ENCODE measurements at places on chromosomes 4 and X. TPM values are rescaled to one million over a fixed set of nuclear protein-coding genes. Genes with fewer than 3 reads are reported as not detected.

DNA sequence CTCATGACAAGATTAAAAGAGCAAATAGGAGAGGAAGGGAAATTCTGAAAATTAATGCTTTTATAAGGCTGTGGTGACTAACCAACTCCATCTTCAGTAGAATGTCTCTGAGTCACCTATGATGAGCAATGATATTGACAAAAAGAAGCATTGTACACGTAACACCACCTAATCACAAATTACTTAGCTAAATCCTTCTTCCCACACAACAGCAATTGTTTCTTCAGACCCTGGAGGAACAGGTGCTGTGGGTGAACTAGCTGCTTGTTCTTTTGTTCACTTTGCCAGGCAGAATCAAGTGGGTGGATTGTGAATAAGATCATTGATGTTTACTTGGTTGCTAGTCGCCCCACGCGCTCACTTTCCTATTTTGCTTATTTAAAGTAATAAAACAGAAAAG lies 315.5 kb downstream of the CAMK2D start:
- no peak for DNase-seq

DNA sequence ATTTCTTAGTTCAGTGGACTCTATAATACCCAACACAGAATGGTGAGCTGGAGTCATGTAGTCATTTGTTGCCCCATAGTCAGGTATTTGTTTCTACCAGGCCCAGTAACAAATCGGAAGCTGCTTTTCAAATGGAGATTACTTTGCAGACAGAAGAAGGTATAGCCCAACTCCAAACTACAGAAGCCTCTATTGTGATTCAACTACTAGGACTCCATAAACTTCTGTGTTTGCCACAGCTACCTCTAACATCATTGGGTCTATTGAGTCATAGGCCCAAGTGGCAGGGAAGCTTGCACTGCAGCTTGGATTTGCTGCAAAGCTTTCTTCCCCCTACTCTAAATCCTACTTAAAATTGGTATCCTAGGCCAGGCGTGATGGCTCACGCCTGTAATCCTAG lies 148.8 kb upstream of the STK26 start:
- DNase-seq: no peak

GRCh38 chr4:71683309-71683708 lies 100.6 kb downstream of the GC start:
- DNase-seq: no peak

The ZCCHC12 gene
- polyA plus RNA-seq: 0.44 TPM

The PPBP gene
- polyA plus RNA-seq: 0.18 TPM
